ENCODE measurements at places on chromosomes 7 and 10.

GRCh38 chr10:57038531-57038930 lies 677.5 kb upstream of the ZWINT start:
- DNase-seq = no peak

GRCh38 chr7:41795276-41795833 lies 92.5 kb upstream of the INHBA start:
- DNase-seq = no peak

DNA sequence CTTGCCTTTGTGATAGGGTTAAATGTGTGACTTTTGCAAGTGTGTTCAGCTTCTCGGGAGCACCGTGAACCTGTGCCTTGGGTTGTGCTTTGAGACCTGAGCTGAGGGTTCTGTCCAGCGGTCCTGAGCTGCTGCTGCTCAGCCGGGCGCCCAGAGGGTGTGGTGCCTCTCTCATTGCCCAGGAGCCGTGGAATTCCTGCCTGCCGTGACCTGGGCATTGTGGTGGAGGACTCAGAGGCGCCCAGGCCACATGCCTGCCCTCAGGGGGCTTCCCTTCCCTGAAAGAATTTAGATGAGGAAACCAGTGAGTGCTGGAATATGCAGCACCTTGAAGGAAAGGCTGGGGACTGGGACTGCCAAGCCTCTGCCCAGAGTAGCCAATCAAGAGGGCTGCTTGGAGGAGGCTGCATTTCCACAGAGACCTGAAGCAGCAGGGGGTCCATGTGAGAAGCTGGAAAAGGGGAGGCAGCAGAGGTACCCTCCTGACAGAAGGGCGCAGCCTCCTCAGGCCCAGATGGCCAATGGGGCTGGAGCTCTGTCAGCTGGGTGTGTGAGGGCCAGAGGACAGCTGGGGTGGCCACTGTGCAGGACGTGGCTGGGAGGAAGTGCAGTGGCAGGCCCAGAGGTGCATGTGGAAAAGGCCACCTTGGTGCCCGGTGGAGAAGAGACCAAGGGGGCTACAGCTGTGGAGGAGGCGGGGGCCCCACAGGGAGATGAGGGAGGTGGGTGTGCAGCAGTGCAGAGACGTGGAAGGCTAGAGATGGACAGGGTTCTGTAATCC lies 107.3 kb downstream of the NKX6-2 start:
- DNase-seq = no peak

- DNase-seq = peak; percentile 16
Measured at GRCh38 chr10:24822590-24822989, 98.9 kb upstream of the ARHGAP21 start.

GRCh38 chr7:77903597-77903996 lies 105.0 kb downstream of the PHTF2 start:
- no peak for DNase-seq

DNA sequence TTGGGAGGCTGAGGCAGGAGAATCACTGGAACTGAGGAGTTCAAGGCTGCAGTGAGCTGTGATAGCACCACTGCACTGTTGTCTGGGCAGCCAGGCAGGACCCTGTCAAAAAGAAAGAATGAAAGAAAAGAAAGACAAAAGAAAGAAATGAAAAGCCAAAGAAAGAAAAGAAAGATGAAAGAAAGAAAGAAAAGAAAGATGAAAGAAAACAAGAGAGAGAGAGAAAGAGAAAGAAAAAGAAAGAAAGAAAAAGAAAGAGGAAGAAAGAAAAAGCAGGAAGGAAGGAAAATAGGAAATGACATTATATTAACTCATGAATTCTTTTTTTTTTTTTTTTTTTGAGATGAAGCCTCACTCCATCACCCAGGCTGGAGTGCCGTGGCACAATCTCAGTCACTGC lies 32.4 kb upstream of the SPDYE3 start:
- DNase-seq = no peak

- DNase-seq = no peak
Measured at GRCh38 chr10:72818076-72818475, 75.5 kb upstream of the OIT3 start.

- DNase-seq = no peak
Measured at GRCh38 chr7:192701-193480, 520 bp downstream of the FAM20C start.

DNA sequence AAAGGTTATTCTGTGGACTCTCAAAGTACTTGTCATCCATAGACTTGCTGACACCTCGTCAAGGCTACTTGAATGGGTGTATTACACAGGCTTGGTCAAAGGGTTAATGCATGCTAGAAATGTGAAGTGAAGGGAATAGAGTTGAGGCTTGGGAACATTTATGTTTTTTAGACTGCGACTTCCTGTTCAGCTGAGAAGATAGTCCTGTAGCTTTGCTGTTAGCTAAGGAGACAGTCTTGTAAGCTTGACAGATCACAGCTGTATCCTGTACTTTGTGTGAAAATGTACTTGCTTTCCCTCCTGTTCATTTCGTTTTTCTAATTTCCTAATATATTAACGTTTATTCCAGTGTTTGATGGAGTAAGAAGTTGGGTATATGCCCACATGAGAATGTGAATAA lies 52.1 kb downstream of the ADD3 start:
- DNase-seq = no peak

- peak; percentile 79 for DNase-seq
Measured at GRCh38 chr7:30771174-30771879, at the start of gene MINDY4. MINDY4 (plus strand) TSS chr7:30771417; CDS start chr7:30771494, 77 bp downstream.

DNA sequence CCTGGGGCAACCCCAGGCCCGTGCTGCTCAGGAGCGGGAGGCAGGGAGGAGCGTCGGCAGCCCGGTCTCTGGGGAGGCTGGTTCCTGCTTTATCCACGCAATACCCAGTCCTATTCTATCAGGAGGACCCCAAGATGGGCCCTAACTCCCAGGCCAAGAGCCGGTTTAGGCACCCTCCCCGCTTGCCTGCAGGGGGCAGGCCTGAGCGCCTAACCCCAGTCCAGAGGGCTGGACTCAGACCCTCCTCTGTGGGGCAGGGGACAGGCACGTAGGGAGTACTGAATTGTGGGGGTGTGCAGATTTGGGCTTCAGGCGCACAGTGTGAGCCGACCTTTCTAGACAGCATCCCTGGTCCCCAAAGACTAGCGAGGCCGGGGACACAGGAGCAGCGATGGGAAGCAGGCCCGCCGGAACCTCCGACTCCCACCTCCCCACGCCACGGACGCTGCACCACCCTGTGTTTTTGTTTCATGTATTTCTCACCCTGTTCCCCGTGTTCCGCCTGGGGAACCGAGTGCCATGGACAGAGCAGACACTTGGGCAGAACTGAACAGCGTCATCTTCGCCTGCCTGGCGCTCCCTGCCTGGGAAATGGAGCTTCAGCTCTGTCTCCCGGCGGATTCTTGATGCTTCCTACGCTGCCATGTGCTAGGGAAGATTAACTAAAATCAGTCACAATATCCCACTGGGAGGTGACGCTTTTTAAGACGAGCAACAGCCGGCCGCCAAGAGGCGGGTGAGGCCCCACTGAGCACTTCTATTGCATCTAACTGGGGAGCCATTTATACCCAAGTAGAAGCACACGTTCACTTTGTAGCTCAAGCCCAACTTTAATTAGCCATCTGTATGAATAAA lies 5.3 kb downstream of the NUDT1 start:
- peak; percentile 63 for DNase-seq

- peak; percentile 25 for DNase-seq
Measured at GRCh38 chr10:86203162-86203905, 163.3 kb downstream of the GRID1 start.

DNA sequence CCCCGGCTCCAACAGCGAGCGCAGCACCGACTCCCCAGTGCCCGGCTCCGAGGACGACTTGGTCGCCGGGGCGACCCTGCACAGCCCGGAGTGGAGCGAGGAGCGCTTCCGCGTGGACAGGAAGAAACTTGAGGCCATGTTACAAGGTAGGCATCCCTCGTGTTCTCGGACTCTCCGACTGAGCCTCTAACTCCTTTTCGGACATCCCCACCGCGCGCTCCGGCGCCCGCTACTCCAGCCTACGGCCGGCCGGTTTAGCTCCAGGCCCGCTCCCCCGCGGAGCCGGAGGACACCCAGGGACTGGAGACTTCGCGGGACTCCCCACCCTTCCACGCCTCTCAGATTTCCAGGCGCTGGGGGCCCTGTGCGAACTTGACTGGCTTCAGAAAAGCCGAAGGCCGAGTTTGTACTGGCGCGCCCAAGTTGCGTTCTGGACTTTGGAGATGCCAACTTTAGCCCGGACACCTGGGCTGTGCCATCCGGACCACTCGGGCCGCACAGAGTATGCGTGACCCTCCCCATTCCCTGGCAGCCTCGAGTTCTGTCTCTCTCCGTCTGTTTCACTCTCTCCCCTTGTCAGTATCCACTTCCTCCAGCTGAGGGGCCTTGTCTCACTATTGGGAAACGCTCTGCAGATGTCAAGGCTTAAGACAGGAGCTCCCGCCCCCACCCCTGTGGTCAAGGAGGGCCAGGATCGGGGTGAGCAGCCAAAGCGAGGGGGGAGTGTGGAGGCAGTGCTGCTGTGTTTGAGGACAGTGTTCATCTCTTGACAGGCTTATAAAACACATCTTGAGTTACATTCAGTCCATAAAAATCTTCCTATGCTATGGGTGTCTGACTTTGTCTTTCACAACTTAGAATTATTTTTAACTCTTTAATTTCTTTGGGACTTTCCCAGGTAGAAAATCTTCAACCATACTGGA lies 777 bp downstream of the BICC1 start:
- no peak for DNase-seq

- no peak for DNase-seq
Measured at GRCh38 chr10:116163333-116164131, 109.5 kb downstream of the GFRA1 start.

DNA sequence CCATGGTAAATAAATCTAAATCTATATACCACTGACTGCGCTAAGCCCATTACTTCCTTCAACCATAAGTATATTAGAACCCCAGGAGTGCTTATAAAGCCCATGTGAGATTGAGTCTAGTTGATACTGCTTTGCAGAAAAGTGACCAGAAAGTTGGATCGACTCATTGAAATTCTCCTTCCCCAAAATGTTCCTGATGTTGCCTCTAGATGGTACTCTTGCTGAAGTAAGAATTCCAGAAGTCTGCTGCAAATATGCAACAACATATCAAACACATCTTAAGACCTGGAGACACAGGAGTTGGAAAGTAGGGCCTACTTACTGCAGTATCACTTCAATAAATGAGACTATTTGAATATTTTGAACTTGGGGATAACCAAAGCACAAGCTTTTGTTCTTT lies 550.8 kb downstream of the IPMK start:
- no peak for DNase-seq

DNA sequence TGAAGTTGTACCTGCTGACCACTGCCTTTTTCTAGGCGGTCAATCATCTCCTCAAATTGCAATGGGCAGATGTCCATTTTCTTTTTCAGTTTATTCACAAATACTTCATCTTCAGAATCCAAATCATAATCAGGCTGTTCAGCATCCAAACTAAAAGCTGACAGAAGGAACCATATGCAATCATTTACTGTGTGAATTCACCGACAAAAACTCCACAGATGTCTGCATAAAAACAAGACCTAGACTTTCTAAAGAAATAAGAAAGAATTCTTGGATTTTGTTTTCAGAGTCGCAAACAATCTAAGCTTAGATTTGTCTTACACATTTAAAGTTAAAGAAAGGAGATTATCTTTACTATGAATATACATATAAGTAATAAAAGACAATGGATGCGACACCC lies 53.4 kb downstream of the EPC1 start:
- DNase-seq = no peak

GRCh38 chr10:21715531-21716195 lies 181.6 kb downstream of the MLLT10 start:
- no peak for DNase-seq

DNA sequence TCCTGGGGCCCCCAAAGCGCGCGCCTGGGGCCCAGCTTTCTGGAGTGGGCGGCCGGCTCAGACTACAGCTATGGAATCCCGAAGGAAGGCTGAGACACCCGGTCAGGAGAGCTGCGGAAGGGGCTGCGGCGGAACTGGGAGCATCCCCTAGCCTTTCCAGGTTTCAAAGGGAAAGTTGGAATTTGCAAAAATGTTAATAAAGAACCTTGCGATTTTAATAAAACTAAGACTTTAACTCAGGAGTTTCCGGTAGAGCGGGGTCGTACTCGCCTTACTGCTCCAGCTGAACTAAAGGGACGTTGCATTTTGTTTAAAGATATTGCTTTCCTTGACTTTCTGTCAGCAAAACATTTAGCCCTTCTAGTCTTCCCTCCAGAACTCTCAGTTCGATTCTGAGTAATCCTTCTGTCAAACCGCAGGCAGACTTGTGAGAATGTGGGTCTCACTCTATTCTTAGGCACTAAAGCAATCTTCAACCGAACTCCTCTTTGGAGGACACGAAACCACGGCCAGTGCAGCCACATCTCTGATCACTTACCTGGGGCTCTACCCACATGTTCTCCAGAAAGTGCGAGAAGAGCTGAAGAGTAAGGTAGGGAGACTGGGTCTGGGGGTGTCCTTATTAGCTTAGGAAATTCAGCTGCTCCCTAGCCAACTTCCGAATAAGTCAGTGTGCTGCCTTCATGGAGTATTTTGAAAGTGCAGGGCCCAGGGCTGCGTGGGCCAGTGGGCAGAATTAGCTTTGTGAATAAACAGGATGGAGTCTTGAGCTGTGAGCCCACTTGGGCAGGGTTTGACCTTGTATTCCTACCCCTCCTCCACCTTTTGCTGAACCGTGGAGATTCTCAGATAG lies 1.9 kb downstream of the CYP26A1 start:
- no peak for DNase-seq

GRCh38 chr10:132300582-132300981 lies 7.2 kb downstream of the STK32C start:
- DNase-seq = no peak

DNA sequence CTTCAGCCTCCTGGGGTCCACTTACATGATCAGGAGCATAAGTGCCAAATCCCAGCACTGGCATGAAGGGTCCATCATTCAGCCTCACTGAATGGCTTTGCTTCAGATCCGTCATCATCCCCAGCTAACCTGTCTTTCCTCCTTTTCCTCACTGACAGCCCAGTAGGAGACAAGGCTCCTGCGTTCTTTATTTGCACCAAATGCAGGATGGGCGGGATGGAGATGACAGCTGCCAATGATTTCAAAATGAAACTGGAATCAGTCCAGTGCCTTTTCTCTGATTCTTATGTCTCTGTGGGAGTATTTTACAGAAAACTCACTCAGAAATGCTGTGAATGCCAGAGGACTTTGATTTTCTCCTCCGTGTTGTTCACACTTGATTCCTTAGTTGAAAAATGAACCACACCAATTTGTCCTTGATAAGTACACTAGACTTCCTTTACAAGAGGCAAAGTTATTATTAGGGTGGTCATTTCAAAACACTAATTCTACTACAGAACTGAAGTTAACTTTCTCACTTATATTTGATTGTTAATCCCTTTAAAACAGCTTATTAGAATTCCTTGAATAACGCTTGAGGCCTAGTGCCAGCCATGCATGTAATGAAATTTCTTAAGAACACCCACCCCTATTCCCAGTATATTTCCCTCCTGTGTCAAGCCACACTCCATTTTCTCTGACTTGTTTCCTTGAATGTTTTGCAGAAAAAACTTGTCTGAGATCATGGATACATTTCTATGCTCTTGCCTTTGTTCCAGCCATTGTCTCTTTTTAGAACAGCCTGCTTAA lies at the start of gene AKR1C8:
Gene AKR1C8 (minus strand): TSS at position 164 of the 789 bp plus-strand sequence. CDS start 46 bp downstream, at position 118.
- no peak for DNase-seq

- DNase-seq = no peak
Measured at GRCh38 chr7:124720195-124720594, 45.4 kb downstream of the GPR37 start.

- DNase-seq = no peak
Measured at GRCh38 chr7:79610313-79610712, 156.8 kb upstream of the MAGI2 start.
